GM12864 (cell line): ENCODE measurements at places on chromosomes 13 and 19.

DNA sequence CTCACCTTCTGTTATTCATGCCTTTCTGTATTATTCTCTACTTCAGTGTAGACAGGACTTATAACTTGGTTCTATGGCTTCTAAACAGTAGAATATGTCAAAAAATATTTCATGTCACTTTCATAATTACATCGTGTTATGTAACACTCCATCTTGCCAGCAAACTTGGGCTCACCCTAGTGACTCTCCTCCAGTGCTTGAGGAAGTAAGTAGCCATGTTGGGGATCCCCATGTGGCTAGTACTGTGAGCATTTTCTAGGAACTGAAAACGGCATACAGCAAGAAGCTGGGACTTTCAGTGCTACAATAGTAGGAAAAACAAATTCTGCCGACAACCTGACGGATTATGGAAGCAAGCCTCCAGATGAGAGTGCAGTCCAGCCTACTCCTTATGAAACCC is 495.6 kb downstream of the SLITRK6 start:
- DNase-seq = no peak

GRCh38 chr13:23069566-23069965 is 111.2 kb upstream of the SGCG start:
- DNase-seq = no peak

- no peak for DNase-seq
Measured at GRCh38 chr13:44336934-44337333, 36.7 kb upstream of the SERP2 start.

DNA sequence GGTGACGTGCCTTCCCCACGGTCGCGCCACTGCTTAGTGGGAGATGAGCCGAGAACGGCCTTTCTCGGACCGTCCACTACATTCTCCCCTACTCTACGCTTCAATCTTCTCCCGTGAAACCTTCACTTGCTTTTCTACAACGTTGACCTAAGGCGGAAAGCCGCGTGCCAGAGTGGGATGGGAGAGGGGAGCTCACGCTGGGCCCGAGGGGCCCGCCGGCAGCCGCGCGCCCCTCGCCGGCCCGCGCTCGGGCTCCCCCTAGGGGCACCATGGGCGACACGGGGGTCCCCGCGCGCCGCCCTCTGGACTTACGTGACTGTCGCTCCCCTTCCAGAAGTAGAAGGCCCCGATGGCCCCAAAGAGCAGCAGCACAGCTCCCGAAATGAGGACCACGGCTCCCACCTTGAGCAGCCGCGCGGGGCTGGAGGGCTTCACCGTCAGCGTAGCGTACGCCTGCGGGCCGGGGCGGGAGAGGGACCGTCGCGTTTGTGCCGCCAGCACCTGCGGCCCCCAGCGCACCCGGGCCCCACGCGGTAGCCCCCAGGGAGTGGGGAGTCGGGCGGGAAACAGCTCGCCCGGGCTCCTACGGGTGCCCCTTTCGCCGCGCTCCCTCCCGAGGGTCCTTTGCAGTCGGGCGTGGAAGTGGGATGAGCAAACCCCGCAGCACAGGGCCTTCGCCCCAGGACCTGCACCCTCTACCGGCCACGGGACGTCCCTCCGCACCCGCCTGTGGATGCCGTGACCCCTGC is 727 bp downstream of the CNMD start:
- DNase-seq = no peak

DNA sequence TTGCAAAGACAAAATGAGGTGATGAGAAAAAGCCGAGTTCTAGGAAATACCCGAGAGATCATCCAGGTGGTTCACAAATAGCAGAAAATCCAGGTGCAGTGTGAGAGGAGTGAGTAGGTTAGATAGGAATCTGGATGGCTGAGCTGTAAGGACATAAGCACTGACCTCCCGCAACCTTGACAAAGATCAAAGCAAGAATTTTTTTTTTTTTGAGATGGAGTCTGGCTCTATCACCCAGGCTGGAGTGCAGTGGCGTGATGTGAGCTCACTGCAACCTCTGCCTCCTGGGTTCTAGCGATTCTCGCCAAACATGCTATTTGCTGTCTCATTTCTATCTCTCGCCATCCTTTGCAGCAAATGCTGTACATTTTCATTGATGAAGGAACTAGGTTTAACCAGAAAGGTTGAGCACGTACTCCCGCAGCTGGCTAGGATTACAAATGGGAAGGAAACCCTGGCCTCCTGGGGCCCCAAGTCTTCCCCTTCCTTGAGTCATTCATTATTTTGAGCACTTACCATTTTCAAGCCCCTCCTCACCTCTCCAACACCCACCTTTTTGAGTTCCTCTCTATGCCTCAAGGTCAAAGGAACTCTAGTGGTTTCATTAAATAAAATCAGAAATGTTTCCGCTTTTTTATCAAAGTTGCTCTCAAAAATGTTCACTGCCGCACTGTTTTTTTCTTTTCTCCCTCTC is 38.8 kb downstream of the NLRP12 start:
- DNase-seq = no peak

DNA sequence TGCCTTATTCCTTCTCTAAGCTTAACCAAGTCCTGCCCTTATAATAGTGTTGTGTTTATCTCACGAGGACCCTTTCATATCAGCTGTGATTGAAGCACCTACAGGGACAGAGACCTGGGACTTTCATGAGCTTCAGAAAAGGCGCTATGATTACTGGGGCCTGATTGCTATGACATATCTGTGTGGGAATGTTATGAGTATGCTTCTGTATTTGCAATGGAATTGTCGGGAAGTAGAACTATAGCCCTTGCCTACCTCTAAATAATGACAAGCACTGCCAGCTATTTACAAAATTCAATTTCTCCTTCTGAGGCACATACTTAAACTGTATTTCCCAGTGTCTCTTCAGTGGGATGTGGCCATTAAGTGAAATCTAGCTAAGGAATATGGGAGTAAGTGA is 191.5 kb downstream of the LHFPL6 start:
- no peak for DNase-seq

DNA sequence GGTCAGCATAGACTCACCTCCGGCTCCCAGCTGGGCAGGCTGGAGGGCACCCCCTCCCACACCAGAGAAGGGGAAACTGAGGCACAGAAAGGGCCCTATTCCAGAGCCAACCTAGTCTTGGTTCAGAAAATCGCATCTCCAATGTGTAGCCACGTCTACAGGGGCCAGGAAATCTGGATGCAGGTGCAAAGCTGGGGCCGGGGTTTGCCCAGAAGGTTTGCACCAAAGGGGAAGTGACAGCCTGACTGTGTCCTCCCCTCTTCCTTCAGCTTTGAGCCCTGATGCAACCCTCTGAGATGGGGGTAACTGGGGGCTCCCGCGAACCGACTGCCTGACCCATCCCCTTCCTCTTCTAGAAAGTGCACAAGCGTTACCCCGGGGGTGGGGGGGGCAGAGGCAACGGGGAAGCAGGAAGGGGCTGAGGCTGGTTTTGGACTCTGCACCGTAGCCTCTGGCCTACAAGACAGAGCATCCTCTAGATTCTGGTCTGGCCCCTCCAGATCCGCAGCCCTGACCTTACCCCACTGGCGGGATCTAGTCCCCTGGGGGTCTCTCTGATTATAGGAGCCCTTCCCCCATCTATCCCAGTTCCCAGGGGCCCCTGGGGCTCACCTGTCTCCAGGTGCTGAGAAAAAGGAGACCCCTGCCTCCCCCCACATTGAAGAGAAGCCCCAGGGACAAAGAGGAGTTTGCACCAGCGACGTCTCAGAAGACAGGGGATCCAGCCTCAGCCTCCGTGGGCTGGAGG is 1.1 kb upstream of the ONECUT3 start:
- no peak for DNase-seq

DNA sequence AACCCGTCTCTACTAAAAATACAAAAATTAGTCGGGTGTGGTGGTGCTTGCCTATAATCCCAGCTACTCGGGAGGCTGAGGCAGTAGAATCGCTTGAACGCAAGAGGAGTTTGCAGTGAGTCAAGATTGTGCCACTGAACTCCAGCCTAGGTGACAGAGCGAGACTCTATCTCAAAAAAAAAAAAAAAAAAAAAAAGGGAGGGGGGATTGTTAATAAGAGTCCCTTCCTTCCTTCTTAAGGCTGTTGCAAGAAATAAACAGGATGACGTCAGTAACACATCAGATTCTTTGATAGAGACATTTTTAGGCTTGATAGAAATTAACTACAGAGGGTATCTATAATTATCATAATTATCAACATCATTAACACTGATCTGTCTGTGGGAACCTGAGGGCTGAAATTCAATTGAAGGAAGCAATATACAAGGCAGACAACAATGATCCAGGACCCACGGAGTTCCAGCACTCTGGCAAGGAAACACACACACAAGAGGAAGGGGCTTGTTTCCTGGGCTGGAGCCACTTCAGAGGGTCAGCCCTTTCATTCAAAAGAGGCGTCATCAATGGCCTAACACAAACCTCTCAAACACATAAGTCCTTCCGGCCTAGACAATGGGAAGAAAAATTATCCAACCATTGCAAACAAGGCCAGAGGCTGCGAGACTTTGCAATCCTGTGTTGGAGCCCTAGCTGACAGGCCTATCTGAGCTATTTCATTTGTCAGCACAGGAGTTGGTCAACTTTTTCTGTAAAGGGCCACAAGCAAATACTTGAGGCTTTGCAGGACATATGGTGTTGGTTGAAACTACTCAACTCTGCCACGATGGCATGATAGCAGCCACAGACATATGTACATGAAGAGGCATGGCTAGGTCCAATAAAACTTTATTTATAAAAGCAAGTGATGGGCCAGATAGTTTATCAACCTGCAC is 105.2 kb downstream of the INSR start:
- no peak for DNase-seq
